ENCODE measurements at places on chromosomes 6 and 20.

DNA sequence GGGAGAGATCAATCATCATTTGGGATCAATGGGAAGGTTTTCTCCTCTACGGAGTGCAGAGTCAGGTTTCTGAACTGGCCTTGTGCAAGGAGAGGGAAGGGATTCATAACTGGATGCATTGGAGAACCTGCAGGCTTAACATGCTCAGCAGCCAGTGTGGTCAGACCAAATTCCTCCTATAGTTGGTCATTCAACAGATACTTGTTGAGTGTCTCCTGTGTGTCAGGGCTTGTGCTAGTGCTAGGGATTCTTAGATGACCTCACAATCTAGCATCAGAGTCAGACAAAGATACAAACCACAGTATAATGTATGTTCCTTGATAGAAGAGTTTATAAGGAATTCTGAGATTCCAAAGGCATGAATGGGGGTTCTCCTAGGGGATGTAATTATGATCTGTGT is 23.9 kb downstream of the RALY start:
- no peak for DNase-seq

DNA sequence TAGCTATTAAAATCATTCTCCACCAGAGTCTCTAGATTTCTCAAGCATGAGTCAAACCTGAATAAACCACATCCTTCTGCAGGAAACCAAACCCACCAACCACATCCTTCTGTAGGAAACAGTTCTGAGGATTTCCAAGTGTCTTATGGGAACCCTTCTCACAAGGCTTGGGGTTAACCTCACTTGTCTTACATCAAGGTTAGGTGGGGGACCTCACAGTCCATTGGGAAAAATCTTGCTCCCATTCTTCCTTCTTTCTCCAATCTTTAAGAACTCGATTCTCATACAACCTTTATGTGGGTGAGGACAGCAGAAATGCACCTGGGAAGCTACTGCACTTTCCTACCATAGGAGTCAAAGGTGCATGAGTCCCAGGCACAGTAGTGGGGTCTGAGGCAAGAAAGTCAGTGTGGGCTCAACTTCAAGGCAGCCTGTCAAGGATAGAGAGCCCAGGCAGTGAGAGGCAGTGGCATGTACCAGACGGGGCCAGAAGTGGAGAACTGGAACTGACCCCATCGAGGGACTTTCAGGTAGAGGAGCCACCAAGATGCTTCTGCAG is 114.5 kb downstream of the SLC22A3 start:
- DNase-seq, result no peak

DNA sequence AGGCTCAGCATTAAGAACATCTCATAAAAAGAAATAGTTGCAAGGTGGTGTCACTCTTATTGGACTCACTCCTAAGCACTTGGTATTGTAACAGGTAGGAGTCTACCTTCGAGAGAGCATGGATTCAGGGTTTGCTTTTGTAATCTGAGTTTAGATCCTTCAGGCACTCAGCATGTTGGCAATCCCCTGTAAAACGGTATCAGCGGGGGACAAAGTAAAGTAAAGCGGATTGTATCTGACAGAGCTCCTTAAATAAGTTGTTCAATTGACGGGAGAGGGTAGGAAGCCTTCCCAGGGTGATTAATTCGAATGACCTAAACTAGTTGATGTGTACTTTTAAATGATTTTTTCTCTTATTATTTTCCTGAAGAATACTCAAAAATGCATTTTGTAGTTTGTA is 869.8 kb upstream of the EPHA7 start:
- no peak for DNase-seq

- no peak for DNase-seq
Measured at GRCh38 chr6:116205281-116205680, 48.6 kb downstream of the TSPYL4 start.

All from COR-L47 (cell line).